ENCODE measurements at places on chromosomes 4 and X.

GRCh38 chr4:54403700-54404453 lies 174.8 kb downstream of the PDGFRA start:
- no peak for DNase-seq

DNA sequence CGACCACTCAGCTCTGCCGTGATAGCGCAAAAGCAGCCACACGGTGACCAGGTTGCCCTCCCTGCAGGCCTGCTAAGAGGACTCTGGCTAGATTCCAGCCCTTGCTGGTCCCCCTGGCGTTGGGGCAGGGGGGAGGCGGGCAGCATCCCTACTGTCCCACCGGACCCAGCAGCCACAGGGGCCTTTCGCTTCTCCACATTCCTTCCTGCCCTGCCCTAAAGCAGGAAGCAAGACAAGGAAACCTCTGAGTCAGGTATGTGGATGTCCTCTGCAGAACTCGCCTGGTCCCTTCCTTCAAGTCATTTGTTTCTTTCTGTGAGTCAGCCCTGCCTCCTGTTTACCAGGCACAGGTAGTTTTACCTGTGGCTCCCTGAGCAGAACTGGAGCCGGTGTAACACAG lies 60.2 kb upstream of the CLDN34 start:
- no peak for DNase-seq

DNA sequence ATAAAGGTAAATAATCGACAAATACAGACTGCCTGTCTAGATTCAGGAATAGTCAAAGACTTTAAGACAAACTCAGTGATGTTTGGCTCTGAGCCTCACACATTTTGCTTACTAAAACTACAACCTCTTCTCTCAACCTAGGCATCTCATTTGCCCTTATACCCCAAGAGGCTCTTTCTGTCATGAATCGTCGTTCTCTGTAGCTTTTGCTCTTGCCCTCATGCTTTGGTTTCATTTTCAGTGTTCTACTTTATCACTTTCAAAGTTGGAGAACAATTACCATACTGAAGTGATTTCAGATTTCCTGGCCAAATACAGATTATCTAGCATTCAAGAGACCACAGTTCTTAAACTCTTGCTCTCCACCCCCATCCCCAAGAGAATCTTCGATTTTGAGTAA lies 114.1 kb upstream of the RAP2C start:
- no peak for DNase-seq

DNA sequence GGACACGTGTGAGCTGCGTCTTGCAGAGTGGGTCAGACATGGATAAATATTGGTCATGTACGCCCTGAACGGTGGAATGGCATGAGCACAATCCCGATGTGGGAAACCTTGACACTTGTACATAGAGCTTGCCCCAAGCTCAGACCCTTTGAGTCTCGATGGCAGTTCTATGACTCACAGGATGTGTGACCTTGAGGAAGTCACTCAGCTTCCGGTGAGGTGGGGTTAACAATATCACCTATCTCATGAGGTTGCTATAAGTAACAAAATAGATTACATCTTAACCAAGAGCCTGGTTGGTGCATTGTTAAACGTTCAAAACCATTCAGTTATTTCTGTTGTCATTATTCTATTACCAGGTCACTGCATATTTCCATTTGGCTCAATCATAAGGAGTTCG lies 109.1 kb upstream of the TBL1X start:
- DNase-seq, result no peak

- no peak for DNase-seq
Measured at GRCh38 chr4:78517050-78517652, 34.4 kb upstream of the ANXA3 start.

GRCh38 chr4:74364652-74365491 lies at the start of gene EREG:
TSS of gene EREG (plus strand) at chr4:74365145. CDS start at chr4:74365309, 164 bp downstream.
- no peak for DNase-seq

GRCh38 chr4:15106399-15106798 lies 104.1 kb downstream of the CPEB2 start:
- no peak for DNase-seq

DNA sequence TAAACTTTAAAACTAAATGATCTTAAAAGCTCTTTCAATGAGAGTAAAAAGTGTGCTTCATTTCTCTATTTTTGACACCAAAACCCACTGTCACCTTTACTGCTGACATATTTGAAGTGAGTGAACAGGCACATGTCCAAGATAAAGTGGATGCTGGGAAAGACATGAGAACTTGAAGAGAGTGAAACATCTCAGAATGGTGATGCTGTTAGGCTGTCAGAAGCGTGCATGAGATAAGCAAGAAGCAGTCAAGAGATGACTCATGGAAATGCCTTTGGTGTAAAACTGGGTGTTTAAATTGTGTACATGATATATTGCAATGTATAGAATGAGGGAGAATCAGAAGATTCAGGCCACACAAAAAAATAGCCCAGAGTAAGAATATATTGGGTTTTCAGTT lies 21.8 kb upstream of the GBA3 start:
- DNase-seq, result no peak
